ENCODE measurements at places on chromosomes 7 and 10.

GRCh38 chr7:159119026-159119741, 25.5 kb downstream of the VIPR2 start:
- no peak for DNase-seq

DNA sequence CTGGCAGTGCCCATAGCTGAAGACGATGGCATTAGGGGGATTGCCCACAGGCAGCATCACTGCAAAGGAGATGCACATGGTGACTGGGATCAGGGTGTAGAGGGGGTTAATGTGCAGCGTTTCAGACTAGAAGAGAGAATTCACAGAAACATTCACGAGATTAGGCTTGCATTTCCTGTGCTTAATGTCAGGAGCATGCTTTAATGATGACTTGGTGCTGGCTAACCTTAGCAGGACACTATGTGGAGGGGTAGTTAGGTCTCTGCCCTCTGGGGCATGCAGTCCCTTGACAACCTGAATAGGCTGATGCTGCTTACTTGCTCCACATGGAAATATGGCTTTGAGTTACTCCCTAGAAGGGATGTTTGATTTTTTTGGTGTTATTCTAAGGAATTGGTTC, 21.8 kb downstream of the STMP1 start:
- DNase-seq = no peak

GRCh38 chr7:30148951-30149459, 14.2 kb downstream of the MTURN start:
- DNase-seq = no peak

- no peak for DNase-seq
These were observed 133.9 kb downstream of the MTPAP start for GRCh38 chr10:30215141-30215540.

DNA sequence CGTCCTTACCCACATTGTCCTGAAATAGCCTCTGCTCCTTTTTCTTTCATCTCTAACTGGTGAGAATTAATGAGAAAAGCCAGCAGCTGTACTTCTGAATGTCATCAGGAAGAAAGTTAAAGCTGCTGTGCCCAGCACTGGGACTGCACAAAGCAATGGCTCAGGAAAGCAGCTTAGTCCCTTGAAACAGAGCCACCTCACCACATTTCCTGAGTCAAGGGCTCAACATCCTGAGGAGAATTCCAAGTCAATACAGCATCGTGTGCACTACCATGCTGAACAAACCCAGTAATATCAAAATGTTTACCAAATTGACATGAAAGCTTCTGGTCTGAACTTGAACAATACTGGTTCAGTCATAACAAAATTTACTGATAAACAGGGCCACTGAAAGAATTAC, 140.1 kb downstream of the KMT2E start:
- DNase-seq = no peak

GRCh38 chr10:100163704-100164621, 21.9 kb downstream of the ERLIN1 start:
- DNase-seq = no peak

GRCh38 chr7:107441581-107442422, 28.1 kb upstream of the GPR22 start:
- no peak for DNase-seq

DNA sequence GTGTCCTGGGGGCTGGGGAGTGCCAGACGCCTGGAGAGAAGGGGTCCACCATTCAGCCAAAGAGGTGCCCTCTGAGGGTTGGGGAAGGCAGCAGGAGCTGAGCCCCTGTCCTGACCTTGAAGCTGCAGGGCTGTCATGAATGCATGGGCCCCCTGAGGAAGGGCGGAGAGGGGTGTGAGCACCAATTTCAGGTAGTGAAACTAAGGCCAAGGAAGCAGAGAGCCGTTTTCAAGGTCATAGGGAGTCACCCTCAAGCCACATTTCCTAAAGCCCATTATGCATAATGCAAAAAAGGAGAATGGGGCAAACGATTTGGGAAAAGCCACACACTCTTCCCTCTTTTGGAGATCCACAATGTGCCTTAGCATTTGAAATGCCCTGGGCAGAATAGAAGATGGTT, 37.2 kb downstream of the FIGNL1 start:
- DNase-seq = no peak

- DNase-seq = no peak
These were observed 38.9 kb downstream of the ANKMY2 start for GRCh38 chr7:16606704-16607103.

DNA sequence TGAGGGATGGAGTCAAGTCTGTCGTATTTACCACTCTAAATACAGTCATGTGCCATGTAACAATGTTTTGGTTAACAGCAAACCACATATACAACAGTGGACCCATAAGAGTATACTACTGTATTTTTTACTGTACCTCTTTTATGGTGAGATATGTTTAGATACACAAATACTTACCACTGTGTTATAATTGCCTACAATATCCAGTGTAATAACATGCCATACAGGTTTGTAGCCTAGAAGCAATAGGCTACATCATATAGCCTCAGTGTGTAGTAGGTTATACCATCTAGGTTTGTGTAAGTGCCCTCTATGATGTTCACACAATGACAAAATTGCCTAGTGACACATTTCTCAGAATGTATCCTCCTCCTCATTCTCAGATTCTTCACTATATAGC, 110.4 kb downstream of the FAM107B start:
- DNase-seq = no peak

DNA sequence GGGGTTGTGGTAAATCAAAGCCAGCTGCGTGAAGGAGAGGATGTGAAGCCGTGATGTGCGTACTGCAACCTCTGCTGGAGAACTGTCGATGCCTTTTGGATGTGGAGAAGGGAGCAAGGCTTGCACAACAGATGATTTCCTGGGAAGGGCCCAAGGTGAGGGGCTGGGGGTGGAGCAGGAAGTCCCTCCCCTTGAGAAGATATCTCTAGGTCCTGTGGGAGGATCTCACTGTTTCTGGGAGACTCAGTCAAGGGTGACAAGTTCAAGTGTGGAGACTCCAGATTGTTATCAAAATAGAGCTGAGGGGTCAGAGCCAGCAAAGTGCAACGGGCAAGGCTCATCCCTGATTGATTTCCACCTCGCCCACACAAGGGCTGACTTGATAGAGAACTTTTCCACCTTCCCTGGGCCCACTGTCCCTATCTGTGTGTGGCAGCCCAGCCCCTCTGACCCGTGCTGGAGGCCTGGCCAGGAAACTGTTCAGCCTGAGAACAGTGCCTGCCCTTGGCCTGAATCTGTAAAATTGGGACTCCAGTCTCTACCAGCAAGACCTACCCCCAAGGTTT, 55.0 kb downstream of the COL13A1 start:
- no peak for DNase-seq
